ENCODE measurements at places on chromosomes 6 and 20.

DNA sequence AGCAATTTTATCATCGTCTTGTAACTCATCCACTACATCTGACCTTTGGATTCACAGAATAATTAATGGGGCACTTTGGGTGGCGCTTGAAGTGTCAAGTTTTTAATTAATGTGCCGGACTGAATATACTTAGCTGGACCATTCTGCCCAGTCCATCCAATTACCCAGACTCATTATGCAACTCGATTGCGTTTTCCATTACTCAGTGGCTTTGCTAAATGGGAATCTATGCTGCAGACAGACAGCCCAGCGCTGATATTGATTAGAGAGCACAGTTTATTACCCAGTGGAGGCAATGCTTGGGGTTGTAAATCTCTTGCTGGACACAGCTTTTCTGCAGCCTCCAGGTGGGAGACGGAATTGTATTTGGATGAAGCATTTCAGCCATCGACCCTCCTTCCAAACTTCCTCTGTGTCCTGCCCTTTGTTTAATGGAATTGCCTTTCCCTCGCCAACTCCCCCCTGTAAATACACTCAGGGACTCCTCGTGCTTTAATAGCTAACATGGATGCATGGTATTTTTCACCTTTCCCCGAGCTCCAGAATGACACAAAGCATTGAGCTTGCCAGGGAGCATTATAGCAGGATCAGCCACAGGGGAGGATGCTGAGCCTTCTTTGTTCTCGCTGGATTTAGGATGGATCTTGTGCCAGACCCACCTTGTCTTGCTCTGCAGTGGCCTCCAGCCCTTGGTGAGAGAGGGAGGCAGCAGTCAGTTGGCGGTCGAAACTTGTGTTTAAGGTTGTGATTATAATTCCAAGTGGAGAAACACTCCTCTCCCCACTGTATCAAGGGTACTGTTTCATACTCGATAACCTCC lies 59.7 kb downstream of the EDN3 start:
- DNase-seq: no peak

- DNase-seq: no peak
Measured at GRCh38 chr20:20733943-20734342, 21.5 kb upstream of the RALGAPA2 start.

DNA sequence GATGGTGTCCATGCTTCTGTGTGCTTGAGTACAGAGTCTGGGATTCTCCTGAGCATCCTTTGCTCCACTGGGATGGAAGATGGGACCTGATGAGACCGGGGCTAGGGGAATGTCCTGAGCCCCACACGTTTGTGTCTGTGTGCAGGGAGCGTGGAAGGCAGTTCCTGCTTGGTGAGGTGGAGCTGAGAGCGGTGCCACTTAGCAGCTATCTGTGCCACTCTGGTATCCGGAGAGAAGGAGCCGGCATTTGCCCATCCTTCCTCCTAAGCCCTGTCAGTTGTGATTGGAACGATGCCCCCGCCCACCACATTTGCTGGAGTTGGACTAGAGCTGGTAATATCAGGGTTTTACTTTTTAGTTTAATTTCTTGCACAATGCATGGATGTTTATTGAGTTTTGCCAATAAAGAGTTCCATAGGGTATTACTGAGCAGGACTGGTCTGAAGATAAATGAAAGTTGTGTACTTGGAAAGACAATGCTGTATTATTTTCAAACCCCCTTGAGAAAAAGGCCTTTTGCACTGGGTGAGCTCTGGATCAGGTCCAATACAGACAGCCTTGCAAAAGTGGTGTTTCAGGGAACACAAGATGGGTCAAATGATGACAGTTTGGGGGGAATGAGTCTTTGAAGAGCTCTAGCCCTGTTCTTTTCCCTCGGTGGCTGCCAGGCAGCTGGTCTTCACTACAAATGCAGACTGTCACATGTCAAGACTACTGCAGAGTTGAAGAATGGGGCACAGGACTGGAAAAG lies 130.8 kb downstream of the SYCP2 start:
- DNase-seq: no peak

- no peak for DNase-seq
Measured at GRCh38 chr20:49557449-49557848, 10.5 kb downstream of the PTGIS start.

GRCh38 chr6:117553142-117553541 lies 49.2 kb downstream of the GOPC start:
- DNase-seq: no peak

DNA sequence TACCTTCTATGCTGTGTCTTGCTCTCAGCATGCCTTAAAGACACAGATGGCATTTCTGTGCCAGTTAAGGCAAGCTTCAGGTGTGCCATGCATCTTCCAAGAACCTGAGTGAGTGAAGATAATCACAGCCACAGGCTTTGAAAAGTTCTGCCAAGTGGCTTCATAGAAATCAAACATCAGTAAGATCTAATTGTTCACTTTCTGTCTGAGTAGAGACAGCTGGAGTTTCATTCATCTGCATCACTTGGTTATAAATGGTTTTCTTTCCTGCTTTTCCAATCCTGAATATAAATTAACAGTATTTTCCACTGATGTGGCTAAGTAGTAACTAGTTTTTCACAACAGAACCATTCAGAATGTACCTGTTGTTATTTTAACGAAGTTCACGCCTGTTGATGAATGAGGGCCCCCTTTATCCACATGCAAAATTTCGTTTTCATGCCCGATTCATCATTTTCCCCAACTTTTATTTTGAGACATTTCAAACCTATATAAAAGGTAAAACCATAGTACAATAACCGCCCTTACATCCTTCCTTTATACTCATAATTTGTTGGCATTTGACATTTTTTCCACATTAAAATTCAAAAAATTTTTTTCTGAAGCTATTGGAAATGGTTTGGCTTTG lies 38.6 kb upstream of the KCNG1 start:
- no peak for DNase-seq

DNA sequence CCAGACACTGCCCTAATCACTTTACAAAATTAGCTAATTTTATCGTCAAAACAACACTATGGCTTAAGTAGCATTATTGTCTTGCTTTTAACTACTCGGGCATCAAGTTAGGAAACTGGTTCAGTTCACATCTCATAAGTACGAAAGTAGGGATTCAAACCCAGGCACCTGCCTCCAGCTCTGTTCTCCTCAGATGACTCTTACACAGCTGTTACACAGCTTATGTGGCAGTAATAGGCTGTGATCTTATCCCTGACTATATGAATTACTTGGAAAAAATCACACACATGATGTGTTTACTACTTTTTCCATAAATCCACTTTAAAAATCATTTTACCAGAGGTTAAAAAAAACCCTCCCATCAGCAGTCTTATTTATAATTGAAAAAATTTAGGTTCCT lies 389.2 kb upstream of the FLRT3 start:
- DNase-seq: no peak

DNA sequence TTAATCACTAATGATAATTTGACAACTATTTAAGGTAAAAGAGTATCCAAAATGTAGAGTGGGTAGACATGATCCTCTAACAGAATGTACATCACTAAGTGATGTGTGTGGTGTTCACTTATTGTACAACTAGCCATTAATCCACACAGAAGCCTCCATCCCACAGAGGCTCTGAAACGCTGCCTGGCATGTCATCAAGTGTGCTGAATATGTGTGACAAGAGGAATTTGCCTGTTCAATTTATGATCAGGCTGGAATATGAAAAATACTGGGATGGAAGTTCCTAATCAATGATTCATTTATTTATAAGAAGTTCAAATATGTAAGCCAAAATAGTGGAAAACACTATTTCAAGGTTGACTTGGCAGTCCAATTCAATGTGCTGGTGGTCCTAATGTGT lies 72.4 kb downstream of the BACH2 start:
- DNase-seq: no peak

DNA sequence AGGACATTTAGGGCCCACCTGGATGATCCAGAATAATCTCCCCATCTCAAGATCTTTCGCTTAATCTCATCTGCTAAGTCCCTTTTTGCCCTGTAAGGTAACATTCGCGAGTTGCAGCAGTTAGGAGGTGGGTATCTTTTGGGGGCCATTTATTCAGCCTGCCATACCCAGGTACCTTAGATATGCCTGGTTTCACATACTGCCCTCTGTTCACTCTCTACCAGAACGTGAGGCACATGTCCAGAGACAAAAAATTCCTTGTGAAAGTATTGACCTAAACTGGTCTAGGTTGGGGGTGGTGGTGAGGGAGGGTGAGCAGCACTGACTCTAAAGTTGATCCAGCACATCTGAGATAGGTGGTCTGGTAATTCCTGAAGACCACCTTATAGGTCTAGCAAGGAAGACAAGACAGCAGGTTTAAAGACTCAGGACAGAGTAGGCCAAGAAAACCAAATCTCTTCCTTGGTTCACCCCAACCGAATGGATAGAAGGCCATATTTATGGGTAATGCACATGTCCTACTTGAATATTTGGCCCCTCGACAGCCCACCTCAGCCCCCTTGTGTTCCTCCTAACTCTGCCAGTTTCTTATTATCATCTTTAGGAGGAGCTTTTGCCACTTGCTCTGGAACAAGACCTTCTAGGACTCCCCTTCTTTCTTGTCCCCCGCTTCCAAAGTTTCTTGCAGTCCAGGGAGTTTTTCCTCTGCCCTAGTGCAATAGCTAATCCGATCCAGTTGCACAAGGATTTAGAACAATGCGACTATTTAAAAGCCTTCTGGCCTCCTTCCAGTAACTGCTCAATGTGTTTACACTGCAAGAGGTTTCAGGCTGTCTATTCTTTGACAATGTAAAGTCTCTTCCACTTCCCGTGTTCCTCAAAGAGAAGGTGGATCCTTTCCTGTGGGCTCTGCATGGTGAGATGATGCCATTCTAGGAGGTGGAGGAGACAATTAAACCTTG lies 213.0 kb upstream of the LAMP5 start:
- DNase-seq: no peak

GRCh38 chr6:106892186-106892585 lies 82.3 kb downstream of the CD24 start:
- DNase-seq: no peak

DNA sequence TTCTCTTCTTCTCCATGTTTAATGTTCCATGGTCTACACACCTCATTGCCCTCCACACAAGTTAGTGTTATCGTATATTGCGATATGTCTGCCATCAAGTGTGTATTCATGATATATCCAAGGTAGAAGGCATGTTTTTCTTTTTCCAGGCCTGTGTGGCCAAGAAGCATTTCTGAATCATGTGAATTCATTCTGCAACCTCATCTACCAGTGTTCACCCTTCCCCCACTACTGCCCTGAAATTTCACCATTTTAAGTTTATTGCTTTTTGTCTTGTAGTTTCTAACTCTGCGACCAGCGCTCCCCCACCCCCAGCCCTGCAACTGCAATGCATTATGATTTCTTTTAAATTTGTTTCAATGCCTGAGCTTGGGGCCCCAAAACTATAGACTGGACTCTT lies 618.0 kb upstream of the FLRT3 start:
- no peak for DNase-seq

DNA sequence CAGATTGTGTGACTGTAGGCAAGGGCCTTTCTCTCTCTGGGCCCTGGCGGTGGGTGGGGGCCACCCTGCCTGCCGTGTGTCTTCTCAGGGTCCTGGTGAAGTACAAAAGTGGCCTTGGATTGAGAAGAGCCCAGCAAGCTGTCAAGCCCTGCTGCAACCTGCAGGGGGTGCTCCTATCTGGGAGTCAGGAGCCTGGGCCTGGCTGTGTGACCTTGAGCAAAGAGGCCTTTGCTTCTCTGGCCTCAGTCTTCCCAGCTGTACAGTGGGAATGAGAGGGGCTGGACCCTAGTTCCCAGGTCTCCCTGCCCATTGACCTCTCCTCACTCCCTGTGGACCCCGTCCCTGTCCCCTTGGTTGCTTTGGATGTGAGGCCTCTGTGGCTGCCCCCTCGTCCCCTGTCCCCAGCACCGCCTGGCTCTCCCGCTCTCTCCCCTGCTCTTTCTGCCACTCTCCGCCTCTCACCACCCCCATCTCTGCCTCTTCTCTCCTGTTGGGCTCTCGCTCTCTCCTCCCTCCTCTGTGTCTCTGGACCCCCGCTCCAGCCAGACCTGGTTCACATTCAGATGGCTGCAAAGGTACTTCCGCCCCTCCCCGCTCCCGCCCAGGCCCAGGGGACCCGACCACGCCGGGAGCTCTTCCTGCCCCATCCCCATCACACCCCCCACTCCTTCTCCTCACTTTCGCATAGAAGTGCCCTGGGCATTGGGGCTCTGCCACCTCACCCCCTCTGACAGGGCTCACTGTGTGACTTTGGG lies 46.7 kb downstream of the SRC start:
- peak; percentile 40 for DNase-seq

DNA sequence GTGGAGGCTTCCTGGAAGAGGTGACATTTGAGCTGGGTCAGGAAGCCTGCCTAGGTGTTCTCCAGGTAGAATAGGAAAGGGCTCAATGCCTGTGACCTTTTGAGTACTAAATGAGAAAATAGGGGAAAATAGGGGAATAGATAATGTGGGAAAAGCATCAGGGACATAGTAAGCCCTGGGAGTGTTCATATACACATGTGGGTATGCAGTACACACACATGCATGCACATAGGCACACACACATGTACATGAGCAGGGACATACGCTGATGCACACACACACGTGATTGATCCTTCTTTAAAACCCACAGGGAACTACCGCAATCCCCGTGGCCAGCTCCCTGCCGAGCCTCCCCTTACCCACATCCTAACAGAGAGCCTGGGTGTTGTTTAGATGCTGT lies 351.7 kb downstream of the CDH4 start:
- no peak for DNase-seq

DNA sequence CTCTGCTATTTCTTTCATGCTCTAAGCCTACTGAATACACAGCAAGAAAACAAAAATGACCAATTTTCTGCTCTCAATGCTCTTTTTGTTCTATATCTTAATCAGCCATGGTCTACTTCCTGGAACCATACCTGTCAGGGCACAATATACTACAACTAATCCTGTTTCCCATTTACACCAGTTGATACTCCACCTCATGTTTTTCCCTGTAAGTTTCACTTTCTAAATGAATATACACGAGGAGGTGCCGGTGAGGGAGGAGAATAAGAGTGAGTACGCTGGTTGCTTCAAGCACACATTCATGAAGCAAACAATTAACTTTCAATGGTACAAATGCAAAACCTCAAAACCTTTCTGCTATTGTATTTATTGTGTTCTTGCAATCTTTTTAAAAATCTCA lies 443.1 kb upstream of the ID4 start:
- DNase-seq: no peak

- DNase-seq: no peak
Measured at GRCh38 chr6:152314483-152314832, 322.7 kb downstream of the SYNE1 start.

DNA sequence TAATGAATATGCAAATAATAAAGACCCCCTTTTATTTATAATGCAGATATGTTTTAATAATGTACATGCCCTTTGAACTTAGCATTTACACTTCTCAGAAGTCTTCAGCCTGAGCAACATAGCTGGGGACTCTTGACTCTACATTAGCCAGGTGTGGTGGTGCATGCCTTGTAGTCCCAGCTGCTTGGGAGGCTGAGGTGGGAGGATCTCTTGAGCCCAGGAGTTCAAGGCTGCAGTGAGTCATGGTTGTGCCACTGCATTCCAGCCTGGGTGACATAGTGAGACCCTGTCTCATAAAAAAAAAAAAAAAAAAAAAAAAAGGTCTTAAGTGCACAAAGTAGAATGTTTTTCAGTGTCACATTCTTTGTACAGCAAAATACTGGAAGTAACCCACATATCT lies 17.3 kb upstream of the MAPK13 start:
- DNase-seq: no peak

GRCh38 chr6:52654592-52654991 lies 16.3 kb upstream of the TMEM14A start:
- DNase-seq: no peak

Measured in suppressor macrophage (primary cell).